ENCODE measurements at places on chromosomes 7 and 10.
A peak's percentile ranks its signal among the peaks of the same experiment; 100 is the strongest.

DNA sequence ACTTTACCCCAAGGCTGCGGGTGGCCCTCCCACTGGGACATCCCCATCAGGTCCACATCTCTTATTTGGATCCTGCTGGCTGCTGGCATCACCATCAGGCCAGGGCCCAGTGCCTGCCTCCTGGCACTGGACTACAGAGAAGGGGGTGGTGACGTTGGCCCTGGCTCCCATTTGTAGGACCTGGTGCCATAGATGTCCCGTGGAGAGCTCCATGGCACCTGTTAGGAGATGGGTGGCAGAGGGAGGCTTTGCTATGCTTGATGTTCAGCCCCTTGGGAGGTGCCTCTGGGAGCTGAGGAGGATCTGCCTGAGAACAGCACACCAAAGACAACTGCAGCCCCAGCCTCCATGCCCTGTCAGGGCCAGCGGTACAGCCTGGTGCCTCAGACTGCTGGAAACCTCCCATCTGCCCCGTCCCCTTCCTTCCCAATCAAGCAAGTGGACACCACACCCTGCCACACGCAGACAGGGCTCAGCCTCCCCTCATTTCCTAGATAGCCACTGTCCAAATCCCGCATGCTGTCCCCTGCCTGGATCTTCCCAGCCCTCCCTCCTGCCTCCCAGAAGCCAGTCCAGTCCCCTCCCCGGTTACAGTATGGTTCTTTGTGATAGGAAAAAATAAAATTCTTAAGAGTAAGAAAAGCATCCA, 230.0 kb upstream of the GRB10 start:
- no peak for DNase-seq

GRCh38 chr7:157544980-157545680, 208.3 kb downstream of the DNAJB6 start:
- no peak for DNase-seq

DNA sequence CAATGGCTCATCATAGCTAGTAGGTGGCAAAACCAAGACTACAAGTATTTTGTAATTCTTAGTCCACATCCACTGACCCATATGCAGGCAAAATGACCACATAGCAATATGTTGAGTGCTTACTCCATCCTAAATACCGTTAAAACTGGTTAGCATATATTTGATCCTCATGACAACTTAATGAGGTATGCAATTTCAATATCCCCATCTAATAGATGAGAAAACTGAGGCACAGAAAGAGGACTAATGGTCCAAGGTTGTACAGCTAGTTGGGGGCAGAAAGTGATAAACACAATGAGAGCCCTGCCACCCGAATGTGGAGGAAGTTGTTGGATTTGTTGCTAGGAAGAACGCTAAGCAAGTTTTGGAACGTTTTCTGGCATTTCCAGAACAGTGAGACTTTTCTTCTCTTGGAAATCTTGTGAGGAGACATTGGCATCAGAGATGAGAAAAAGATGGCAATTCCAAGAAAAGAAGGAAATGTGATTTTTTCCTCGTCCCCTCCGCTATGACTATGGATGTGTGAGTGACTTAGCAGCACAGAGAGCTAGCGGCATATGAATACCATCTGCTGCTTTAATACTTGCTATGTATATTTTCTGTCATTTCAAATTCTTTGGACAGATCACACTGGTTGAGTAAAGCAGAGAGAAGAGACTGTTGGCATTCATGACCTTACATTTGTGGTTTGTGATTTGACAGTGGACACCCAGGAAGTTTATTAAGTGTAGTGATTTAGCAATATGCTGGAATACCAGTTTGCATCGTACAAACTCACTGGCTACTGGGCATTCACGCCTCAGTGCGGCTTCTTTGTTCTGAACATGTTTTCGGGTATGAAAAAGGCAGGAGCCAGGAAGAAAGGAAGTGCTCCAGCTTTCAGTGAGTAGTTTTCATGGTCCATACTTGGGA, 51.5 kb downstream of the NRCAM start:
- no peak for DNase-seq

- DNase-seq: no peak
Measured at GRCh38 chr10:125727436-125727835, 7.9 kb downstream of the EDRF1 start.

- DNase-seq: no peak
Measured at GRCh38 chr7:90706072-90706716, 110.1 kb downstream of the CDK14 start.

GRCh38 chr7:52684388-52684787, 351.0 kb upstream of the POM121L12 start:
- no peak for DNase-seq

DNA sequence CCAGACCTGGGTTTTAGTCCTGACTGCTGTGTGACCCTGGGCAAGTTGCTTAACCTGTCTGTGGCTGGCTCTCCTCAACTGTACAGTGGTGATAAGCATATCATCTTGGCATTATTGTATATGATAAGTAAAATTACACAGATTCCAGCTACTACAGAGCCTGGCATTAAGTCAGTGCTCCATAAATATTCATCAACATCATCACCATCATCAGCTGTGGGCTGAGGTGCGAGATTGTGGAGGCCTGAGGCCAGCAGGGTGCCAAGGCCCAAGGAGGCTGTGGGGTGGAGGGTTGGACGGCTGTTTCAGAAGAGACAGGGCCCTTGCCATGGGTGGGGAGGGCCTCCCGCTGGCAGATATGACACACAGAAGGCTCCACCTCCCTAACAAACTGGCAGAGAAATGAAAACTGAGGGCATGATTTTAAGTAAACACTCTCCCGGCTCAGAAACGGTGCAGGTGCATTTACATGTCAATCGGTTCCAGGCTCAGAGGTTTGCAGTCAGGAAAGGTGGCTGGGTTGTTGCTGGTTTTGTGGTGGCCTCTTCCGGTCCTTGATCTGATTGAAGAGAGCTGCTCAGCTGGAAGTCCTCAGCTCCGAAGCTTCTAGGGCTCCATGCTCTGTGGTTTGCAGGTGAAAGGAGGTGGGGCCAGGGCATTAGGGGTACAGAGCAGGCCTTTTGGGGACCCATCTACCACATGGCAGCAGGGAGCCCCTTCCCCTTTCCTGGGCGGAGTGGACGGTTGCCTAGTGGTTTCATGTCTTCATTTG, 10.2 kb downstream of the CRYGN start:
- no peak for DNase-seq

GRCh38 chr7:37999673-38000072, 79.2 kb downstream of the EPDR1 start:
- no peak for DNase-seq

- peak; percentile 34 for DNase-seq
Measured at GRCh38 chr10:70540089-70540788, 61.7 kb downstream of the PALD1 start.

GRCh38 chr10:77641788-77642397, 4.3 kb upstream of the KCNMA1 start:
- DNase-seq: peak; percentile 70

DNA sequence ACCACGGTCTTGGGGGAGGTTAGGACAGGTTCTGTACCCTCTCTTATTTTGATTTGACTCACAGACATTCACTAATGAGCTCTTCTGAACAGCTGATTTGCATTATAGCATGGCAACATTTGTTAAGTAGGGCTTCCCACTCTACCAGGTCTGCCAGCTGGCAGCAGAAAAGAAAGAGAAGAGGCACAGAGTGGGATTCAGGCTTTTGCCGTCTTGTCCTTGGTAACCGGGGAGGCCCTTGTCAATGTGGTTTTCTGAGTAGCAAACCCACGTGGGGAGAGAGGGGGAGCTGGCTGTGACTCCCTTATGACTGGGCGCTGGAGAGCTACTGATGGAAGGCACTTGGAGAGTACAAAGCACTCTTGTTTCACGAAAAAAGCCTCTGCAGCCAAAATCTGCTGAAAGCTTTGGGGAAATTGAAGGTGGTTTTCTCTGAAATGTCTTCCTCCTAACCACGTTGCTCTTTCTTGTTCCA, 355.3 kb upstream of the GALNT17 start:
- DNase-seq: no peak

DNA sequence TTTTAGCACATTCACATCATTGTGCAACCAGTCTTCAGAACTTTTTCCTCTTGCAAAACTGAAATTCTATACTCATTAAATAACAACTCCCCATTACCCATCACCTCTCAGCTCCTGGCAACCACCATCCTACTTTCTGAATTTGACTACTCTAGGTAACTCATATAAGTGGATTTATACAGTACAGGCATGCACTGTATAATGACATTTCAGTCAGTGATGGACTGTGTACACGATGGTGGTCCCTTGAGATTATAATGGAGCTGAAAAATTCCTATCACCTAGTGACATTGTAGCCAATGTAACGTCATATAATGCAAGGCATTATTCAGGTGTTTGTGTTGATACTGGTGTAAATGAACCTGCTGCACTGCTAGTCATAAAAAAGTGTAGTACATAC, 60.1 kb downstream of the BTRC start:
- DNase-seq: no peak

DNA sequence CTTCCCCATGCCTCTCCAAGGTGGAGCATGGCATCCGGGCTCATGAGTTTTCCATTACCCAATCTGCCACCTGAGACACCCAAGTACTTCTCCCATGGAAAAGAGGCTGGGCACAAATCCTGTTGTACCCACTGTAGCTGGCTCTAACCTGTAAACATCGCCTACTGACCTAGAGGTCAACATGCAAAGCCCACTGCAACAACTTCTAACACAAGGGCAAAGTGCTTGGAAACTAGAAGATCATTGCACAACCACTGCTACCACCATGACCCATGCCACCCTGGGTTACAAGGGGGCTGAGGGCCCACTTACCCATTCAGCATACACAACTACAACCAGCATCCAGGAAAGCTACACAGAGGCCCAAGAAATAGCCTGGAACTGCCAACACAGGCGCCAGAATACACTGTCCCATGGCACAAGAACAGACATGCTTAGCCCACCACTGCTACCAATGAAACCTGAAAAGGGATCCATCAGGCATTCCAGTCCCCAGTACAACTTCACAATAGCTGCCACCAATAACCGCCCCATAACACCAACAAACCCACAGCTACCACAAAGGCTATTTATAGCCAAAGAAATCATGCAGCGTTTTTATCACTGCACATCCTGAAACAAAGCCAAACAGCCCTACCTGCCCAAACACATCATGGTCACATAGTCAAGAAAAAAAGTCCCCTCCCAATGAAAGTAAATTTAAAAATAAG, 63.4 kb downstream of the RNF32 start:
- no peak for DNase-seq

DNA sequence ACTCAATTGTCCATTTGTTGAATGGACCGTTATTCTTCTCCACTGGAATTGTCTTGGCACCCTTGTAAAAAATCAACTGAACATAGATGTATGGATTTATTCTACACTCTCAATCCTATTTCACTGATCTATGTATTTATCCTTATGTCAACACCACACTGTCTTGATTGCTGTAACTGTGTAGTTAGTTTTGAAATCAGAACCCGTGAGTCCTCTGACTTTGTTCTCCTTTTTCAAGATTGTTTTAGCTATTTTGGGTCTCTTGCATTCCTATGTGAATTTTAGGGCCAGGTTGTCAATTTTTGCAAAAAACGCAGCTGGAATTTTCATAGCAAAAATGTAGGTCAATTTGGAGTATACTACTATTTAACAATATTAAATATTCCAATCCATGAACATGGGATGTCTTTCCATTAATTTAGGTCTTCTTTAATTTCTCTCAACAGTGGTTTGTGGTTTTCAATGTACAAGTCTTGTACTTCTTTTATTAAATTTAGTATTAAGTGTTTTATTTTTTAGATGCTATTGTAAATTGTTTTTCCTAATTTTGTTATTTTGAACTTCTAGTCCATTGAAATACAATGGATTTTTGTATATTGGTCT, 10.0 kb downstream of the CAMK2B start:
- DNase-seq: no peak

GRCh38 chr10:48606530-48607355, 1.9 kb upstream of the ARHGAP22 start:
- peak; percentile 79 for DNase-seq

GRCh38 chr7:18216270-18216669, 188.6 kb upstream of the PRPS1L1 start:
- DNase-seq: no peak

DNA sequence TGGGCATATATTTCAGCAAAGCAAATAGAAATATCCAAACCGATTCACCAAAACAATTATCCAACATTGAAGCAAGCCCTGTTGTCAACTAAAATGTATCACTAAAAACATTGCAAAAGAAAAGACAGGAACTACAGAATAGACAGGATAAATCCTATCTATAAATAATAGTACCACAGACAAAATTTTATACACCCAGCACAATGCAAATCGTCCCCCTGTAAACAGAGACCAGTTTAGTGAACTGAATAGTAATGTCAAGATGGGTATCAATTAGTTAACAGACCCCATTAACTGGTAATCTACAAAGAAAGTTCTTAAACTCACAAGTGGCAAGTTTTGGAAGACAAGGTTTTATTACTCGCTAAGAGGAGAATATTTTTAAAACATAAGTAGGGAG, 4.0 kb downstream of the ZC3HAV1 start:
- no peak for DNase-seq

- no peak for DNase-seq
Measured at GRCh38 chr10:72258617-72259016, 15.1 kb upstream of the DDIT4 start.

- DNase-seq: no peak
Measured at GRCh38 chr7:55046582-55047342, 27.9 kb downstream of the EGFR start.

- DNase-seq: no peak
Measured at GRCh38 chr10:14456218-14456869, 125.6 kb upstream of the FRMD4A start.

DNA sequence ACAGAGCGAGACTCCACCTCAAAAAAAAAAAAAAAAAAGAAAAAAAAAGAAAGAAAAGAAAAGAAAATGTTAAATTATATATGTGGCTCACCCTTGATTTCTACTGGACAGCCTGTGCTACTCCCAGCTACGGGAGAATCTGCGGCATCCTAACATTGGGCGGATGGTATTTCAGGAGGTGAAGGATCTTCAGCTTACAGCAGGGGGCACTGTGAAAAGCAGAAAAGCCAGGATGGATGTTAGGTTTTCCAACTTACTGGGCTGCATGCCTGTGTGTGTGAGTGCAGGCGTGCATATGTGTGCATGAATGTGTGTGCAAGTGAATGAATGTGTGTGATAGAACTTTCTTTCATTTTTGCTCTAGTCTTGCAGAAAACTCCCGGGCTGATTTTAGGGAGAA, 1066.5 kb downstream of the TYW1 start:
- DNase-seq: no peak
